ENCODE measurements at places on chromosomes 7 and 10.

DNA sequence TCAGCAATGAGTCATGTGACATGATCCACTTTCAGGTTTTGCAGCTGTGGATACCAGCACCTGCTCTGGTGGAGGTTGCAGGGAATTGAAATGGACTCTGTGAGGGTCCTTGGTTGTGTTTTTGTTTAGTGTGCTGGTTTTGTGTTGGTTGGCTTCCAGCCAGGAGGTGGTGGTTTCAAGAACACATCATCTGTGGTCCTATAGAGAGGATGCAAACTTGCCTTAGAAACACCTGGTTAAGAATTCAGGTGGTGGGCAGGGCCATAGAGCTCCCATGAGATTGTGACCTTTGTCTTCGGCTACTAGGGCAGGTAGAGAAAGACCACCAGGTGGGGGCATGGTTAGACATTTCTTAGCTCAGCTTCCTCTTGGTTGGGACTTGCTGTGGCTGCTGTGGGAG is 59.2 kb upstream of the CYP2C9 start:
- no peak for DNase-seq

DNA sequence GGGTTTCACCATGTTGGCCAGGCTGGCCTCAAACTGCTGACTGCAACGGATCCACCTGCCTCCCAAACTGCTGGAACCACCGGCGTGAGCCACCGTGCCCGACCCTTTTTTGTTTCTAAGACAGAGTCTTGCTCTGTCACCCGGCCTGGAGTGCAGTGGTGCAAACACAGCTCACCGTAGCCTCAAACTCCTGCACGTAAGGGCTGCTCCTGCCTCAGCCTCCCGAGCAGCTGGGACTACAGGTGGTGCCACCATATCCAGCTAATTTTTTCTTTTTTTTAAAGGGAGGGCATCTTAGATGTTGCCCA is 36.4 kb downstream of the ADAP1 start:
- DNase-seq = no peak

GRCh38 chr10:61000769-61001730 is 57.1 kb upstream of the RHOBTB1 start:
- DNase-seq = no peak

DNA sequence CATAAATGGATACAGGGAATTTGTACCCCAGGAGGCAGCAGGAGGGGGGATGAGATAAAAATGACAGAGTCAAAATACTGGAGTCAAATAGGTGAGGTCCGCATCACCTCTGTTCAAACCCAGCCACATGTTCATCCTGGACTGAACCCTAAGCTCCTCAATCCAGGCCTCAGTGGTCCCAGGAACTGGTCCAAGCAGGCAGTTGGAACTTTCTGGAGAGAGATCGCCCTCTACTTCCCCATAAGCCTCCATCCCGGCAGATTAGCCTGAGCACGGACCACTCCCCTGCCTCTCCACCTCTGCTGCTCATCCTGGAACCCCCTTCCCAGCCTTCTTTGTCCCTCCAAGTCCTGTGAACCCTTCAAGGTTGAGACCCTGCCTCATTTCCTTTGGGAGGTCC is 959.7 kb upstream of the ZNF722 start:
- no peak for DNase-seq

GRCh38 chr7:113118074-113118959 is at the start of gene SMIM30:
TSS of gene SMIM30 (minus strand) at chr7:113118554. CDS start at chr7:113117578, 976 bp downstream.
- DNase-seq = peak; percentile 46

- no peak for DNase-seq
Measured at GRCh38 chr10:64011912-64012714, 490.9 kb downstream of the REEP3 start.

GRCh38 chr10:79376078-79376628 is 28.9 kb downstream of the PPIF start:
- no peak for DNase-seq

- DNase-seq = no peak
Measured at GRCh38 chr7:158387546-158387891, 200.1 kb downstream of the PTPRN2 start.

DNA sequence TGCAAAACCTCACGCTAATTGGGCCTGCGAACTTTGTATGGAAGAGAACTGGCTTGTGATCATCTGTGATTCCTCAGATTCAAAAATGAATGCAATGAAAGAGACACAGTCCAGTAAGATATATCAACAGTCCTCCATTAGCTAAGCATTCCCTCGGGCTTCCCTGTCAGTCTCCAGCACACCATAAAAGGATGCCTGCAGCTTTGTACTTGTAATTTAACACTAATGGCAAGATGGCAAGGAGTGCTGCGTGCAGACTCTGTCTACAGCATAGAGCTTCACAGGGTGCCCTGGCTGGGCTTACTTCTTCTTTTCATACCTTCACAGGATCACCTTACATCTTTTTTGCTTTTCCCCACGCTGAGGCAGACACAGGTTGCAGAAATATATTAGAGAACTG is 200.0 kb downstream of the GFRA1 start:
- no peak for DNase-seq

DNA sequence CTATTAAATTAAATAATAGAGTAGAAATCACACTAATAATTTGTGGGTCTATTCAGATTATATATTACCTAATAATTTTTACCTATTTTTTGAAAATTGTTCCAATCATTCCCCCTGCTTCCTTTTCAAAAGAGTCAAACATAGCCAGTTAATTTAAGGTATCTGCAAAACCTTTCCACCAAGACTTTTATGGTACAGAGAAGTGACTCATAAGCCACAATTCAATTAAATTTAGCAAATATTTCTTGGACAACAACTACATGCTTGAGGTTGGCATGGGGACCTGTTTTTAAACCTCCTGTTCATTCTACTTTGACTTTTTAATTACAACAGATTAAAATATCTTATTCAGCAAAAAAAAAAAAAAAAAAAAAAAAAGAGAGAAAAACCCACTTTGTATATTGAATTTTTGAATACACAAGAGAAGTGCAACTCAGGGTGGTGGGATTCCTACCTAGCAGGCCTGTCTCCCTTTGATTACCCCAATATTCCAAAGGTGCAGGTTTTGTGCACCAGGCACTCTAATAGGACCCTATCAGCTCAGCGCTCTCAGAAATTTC is 301.9 kb upstream of the C7orf33 start:
- no peak for DNase-seq

DNA sequence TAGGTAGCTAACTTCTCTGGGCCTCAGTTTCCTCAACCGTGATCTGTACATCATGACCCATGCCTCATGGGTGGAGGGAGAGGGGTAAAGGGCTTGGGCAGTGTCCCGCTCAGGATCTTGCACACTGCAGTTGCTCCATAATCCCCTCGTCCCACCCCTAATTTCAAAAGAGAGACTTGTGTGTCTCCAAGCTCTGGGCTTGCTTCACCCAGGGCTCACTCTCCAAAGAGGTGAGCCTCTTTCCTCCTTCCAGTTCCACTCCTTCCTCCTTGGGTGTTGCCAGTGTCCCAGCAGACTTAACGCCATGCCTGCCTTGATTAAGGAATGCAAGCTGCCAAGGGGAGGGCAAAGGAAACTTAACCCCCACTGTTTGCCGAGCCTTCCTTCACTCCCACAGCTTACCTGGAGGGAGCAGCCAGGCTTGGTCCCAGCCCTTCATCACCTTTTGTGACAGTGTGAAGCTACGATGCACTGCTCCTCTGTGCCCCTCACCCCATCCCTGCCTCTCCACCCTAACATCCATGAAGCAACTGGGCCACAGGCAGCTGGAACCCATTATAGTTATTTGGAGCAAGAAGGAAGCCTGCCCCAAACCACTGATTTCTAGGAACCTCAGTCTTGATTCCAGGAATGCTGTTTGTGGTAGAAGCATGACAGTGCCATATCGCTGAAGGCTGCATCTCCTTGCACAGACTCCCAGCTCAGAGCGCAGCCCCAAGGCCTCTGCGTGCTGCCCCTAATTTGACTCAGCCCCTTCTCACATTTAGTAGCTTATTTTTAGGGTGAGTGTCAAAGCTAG is 363.3 kb downstream of the TNS3 start:
- DNase-seq = peak; percentile 73

- DNase-seq = no peak
Measured at GRCh38 chr10:119131512-119132240, 27.8 kb downstream of the DENND10 start.

- DNase-seq = no peak
Measured at GRCh38 chr10:75959912-75960311, 528.5 kb downstream of the LRMDA start.

- no peak for DNase-seq
Measured at GRCh38 chr7:9822458-9823290, 1151.0 kb upstream of the PHF14 start.

GRCh38 chr10:34728361-34728760 is 86.7 kb downstream of the PARD3 start:
- DNase-seq = no peak

GRCh38 chr7:6310271-6310993 is 38.0 kb upstream of the CYTH3 start:
- DNase-seq = no peak

DNA sequence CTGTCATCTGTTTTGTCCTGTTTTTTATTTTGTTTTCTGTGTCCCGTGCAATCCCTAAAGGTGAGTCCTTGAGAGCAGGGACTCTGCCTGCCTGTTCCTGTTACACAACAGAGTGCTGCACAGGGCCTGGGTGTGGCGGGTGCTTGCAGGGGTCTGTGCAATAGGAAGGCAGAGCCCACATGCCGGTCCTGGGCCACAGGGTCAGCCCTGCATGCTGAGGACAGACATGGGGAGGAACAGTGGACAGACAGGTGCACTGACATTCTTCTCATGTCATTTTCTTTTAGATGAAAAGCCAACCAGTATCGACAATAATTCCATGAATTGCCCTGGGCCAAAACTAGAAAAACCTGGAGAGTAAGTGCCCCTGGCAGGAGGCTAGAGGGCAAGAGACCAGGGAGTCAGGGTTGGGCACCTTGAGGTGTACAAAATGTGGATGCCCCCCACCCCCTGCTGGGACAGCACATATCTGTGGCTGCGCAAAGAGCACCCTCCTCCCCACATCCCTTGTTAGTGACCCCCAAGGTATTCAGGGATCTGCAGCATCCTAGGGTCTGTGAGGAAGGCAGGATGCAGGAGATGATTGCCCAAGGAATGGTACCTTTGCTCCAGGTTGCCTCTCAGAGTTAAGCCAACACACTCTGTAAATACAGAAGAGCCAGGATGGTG is 19.9 kb downstream of the ANTXRL start:
- no peak for DNase-seq

- DNase-seq = no peak
Measured at GRCh38 chr7:128849804-128850490, 12.7 kb upstream of the ATP6V1F start.

DNA sequence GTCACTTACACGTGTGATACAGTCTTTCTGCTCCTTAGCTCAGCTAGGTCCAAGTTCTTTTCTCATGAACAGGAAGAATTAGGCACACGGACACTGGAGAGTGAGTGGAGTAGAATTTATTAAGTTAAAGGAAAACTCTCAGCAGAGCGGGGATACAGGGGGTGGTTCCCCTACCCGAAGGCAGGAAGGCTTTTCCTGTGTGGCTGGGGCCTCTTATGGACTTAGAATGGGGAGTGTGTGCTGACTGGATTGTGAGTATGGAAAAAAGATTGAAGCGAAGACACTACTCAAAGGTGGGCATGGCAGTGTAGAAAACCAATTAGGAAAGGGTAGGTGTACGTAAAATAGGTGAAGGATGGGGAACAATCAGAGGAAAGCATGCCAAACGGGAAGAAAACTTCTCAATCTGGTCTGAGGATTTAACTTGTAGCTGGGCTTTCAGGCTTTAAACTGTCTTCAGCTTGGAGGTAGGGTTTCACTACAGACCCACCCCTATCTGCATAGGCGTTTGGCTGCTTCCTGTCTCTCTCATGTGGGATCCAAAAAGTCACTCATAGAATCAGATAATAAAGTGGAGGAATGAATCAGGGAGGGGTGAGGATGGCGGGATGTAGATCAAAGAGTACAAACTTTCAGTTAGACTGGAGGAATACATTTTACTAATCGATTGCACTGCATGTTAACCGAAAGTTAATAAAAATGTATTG is 104.2 kb downstream of the ANKRD7 start:
- DNase-seq = no peak

- no peak for DNase-seq
Measured at GRCh38 chr10:74816824-74817498, 9.4 kb upstream of the KAT6B start.

DNA sequence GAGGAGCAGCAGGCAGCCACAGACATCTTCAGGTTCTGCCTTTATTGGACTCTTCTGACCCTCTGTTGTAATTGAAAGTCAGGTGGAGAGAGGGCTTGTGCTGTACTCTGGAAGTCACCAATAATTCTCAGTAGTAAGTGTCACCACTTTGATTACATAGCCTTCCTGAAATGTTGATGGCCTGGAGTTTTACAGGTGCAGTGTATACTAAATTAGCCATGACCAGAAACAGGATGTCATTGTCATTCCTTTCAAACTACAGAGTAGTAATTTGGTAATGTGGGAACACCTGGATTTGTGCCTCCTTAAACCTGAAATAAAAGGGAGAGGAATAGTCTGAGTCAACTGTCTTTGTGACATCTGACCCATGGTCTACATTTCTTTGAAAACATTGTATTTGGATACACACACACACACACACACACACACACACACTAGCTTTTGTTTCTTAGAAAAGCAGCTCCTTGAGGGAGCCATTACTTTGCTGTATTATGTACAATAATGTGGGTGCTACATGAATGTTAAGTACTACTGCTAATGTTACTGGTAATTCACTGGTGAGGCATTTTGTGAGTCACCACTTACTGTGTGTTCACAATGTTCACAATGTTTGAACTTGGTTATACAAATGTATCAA is 19.6 kb downstream of the ARL4A start:
- DNase-seq = no peak

GRCh38 chr7:25149836-25150235 is 24.8 kb upstream of the CYCS start:
- DNase-seq = no peak

- DNase-seq = no peak
Measured at GRCh38 chr7:112189691-112190090, 16.5 kb downstream of the DOCK4 start.

DNA sequence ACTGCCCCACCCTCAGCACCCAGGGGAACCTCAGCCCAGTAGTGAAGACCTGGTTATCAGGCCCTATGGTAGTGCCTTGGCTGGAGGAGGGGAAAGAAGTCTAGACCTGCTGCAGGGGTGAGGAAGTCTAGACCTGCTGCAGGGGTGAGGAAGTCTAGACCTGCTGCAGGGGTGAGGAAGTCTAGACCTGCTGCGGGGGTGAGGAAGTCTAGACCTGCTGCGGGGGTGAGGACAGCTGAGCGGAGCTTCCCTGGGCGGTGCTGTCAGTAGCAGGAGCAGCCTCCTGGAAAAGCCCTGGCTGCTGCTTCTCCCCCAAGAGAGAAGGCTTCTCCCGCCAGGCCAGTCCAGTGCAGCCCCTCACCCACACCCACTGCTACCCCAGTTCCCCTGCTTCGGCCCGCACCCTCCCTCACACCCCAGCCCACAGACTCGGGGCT is 6.3 kb downstream of the NOS3 start:
- no peak for DNase-seq

DNA sequence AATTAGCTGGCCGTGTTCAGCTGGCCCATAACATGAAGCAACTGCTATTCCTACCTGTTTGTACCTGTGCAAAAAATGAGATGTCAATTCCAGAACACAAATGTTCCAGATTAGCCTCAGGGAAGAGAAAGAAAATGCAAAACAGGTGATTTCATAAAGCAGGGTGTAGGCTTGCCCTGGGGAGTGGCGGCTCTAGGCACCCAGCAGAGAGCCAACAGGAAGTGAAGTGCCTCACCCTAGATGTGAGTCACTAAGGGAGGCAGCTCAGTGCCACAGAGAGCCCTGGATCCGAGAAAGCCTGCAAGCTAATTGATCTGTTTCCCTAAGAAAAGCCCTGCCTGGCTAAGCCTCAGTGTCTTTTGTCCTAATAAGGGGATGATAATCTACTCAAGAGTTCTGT is 240.0 kb downstream of the ARHGAP21 start:
- no peak for DNase-seq

- no peak for DNase-seq
Measured at GRCh38 chr7:112566442-112567324, 85.9 kb downstream of the LSMEM1 start.

Data from CMK (cell line).